CD14-positive monocyte (primary cell): ENCODE measurements at places on chromosomes 5 and 9.

GRCh38 chr9:69273161-69273560, 51.9 kb upstream of the ENTREP1 start:
- no peaks in the 10 kb centered on the region for H3K4me1 ChIP-seq
- no peaks in the 10 kb centered on the region for H3K27me3 ChIP-seq
- H3K27ac ChIP-seq = no peak overlapping the region
- no peaks in the 10 kb centered on the region for H3K36me3 ChIP-seq

DNA sequence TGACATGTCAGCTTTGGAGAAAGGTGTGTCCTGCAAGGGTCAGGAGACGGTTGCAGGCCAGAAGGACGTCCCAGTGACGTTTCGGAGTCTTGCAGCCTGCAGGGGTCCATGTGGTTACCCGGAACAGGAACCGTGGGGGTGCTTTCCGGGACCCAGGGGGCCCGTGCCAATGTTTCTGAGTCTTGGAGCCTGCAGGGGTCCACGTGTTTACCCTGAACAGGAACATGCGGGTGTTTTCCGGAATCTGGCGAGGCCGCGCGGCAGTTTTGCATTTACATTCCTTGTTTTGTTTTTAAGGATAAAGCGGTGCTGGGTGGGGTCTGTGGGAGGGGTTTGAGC, 30.6 kb downstream of the NKD2 start:
- no peaks in the 10 kb centered on the region for H3K4me1 ChIP-seq
- H3K27ac ChIP-seq = no peak overlapping the region
- no peak overlapping the region for H3K4me3 ChIP-seq
- DNase-seq = no peak

- H3K36me3 ChIP-seq = no peaks in the 10 kb centered on the region
- H3K4me3 ChIP-seq = peak overlapping the region; percentile 55
- no peak for DNase-seq
- H3K27me3 ChIP-seq = peaks cover 3% of the 10 kb centered on the region
- no peak overlapping the region for H3K27ac ChIP-seq
- peaks cover 10% of the 10 kb centered on the region for H3K4me1 ChIP-seq
Observed at GRCh38 chr5:160843240-160843639, 8.8 kb downstream of the ATP10B start.

DNA sequence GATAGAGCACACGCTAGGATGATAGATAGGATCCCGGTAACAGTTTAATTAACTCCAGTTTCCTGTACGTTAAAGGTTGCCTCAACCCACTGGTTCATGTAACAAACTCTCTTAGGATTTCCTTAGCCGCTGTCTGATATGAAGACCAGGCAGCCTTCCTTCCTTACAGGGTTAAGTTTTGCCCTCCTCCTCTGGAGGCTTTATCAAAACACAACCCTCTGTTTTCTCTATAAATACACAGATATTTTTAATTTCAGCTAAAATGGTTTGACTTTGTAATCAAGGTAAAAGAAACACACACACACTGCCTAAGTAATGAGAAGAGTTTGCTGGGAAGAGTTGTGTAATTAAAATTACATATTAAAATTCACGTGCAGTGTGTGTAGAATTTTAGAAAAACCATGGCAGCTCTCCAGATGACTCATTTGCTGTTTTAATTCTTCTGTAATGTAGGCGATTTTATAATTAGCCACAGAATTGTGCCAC, 369.8 kb downstream of the CSNK1G3 start:
- no peaks in the 10 kb centered on the region for H3K4me1 ChIP-seq
- H3K27me3 ChIP-seq = no peaks in the 10 kb centered on the region
- no peaks in the 10 kb centered on the region for H3K36me3 ChIP-seq
- no peak overlapping the region for H3K27ac ChIP-seq
- no peak for DNase-seq
- H3K4me3 ChIP-seq = no peak overlapping the region

DNA sequence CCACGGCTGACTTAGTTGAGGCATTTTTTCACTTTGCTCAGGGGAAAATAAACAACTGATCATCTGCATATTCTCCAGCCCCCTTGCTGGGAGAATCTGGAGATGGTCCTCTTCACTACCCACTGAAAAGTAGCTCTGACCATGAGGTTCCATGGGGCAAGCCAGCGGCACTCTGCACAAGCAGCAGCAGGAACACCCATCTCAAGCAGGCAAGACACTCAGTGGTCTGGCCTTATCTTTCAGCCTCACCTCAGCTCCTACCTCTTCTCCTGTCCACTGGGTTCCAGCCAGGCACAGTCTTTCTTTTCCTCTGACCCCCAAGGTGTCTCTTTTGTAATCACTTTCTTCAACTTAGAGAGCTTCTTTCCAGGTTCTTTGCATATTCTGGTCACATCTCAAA, 280.8 kb upstream of the GRIA1 start:
- H3K4me3 ChIP-seq = no peak overlapping the region
- H3K4me1 ChIP-seq = no peaks in the 10 kb centered on the region
- no peaks in the 10 kb centered on the region for H3K27me3 ChIP-seq
- DNase-seq = no peak

DNA sequence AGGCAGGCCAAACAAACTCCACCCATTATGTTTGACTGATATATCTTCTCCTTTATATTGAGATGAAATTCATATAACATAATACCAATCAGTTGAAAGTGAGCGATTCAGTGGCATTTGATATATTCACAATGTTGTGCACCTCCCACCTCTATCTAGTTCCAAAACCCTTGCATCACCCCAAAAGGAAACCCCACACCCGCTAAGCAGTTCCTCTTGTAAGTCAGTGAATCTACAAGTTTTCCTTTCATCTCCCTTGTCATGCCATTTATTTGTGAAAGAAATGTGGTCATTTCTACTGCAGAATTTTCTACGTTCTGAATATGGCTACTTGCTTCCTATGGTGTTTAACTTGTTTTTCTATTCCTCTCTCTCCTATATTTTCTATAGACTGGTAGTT, 99.4 kb upstream of the PTPN3 start:
- H3K4me1 ChIP-seq = no peaks in the 10 kb centered on the region
- DNase-seq = no peak
- no peak overlapping the region for H3K4me3 ChIP-seq
- H3K36me3 ChIP-seq = no peaks in the 10 kb centered on the region
- H3K27ac ChIP-seq = no peak overlapping the region
- no peaks in the 10 kb centered on the region for H3K27me3 ChIP-seq

DNA sequence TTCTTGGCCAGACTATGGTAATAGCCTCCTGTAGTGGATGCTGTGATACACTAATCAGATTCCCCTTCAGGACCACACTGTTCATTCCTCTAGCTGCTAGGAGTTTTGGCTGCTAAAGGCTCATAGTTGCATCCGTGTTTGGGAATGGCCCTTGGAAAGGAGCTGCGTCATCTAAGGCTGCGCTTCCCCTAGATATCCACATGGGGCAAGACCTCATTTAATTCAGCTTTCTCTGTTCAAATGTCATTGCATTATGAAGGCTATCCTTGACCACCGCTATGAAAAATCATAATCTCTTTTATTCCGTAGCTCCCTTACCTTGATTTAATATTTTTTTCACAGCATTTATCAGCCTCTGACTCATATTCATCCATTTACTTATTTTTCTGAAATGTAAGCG, 258.3 kb upstream of the NR4A3 start:
- no peaks in the 10 kb centered on the region for H3K4me1 ChIP-seq
- no peaks in the 10 kb centered on the region for H3K27me3 ChIP-seq
- H3K27ac ChIP-seq = no peak overlapping the region
- no peak for DNase-seq
- no peaks in the 10 kb centered on the region for H3K36me3 ChIP-seq
- H3K4me3 ChIP-seq = no peak overlapping the region

- no peak overlapping the region for H3K4me3 ChIP-seq
- peaks cover 26% of the 10 kb centered on the region for H3K4me1 ChIP-seq
- no peaks in the 10 kb centered on the region for H3K27me3 ChIP-seq
- H3K36me3 ChIP-seq = peaks cover 34% of the 10 kb centered on the region
- DNase-seq = no peak
Observed at GRCh38 chr5:134547066-134547465, 21.6 kb downstream of the JADE2 start.

DNA sequence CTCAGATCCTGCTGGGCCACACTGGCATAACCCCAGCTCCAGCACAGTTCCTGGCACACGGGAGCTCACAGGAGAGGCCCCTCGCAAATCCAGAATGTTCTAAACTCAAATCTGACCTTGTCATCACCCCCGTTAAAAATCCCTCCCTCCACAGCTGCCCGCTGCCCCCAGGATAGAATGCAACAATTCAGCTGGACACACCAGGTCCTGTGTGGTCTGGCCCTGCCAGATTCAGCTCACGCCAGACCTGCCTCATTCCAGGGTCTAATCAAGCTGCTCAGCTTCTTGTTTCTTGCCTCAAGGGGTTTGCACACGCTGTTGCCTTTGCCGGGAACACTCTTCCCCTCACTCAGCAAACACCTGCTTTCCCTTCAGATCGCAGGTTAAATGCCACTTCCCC, 45.0 kb upstream of the ASS1 start:
- H3K4me3 ChIP-seq = no peak overlapping the region
- H3K36me3 ChIP-seq = no peaks in the 10 kb centered on the region
- H3K27me3 ChIP-seq = no peaks in the 10 kb centered on the region
- no peak for DNase-seq
- H3K27ac ChIP-seq = no peak overlapping the region
- H3K4me1 ChIP-seq = no peaks in the 10 kb centered on the region

DNA sequence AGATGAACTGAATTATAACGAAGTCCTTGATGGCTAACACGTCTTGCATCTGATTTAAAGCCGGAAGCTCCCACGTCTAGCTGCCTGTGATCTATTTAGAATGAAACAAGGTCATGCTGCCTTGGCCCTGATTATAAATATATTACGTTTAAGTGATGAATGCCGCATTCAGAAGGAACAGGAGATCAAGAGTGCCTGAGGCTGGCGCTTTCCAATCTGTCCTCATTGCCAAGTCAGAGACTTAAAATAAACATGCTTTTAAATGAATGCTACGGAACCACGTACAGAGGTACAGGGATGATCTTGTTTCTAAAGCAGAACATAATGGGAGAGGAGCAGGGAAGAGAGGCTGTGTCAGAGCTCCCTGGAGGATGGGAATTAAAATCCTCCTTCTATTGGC, 292.8 kb downstream of the TLE1 start:
- H3K4me3 ChIP-seq = no peak overlapping the region
- no peak for DNase-seq
- no peaks in the 10 kb centered on the region for H3K4me1 ChIP-seq
- no peak overlapping the region for H3K27ac ChIP-seq

DNA sequence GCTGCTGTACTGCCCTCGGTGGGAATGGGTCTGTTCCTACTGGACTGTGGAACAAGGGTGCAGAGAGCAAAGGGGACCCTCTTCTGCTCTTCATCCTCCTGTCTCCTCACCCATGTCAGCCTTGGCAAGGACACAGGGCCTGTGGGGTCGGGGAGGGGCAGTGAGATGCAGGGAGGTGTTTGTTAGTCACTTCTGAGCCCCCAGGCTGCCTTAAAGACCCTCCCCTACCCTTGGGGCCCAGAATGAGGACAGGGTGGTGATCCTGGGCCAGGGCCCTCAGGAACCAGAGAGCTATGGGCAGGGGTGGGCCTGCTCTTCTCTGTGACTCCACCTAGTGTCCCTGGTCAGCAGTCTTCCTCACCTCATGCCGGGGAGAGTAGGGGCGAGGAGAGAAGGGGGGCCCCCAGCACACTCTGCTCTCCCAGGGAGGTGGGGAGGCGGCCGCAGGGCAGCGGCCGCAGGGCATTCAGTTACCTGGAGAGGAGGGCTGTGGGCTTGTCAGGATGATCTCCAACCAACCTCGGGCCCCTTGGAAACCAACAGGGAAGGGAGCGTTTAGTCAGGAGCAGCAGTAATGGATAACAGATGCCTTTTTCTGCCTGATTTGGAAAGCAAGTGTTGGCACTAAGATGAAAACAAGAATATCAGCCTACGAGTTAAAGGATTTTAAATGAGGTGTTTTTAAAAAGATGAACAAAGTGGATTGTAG, 62.0 kb upstream of the GARNL3 start:
- no peak overlapping the region for H3K27ac ChIP-seq
- H3K36me3 ChIP-seq = no peaks in the 10 kb centered on the region
- no peak overlapping the region for H3K4me3 ChIP-seq
- DNase-seq = no peak
- H3K27me3 ChIP-seq = no peaks in the 10 kb centered on the region

- H3K27me3 ChIP-seq = no peaks in the 10 kb centered on the region
- no peaks in the 10 kb centered on the region for H3K36me3 ChIP-seq
- no peak overlapping the region for H3K4me3 ChIP-seq
- no peak for DNase-seq
- no peaks in the 10 kb centered on the region for H3K4me1 ChIP-seq
Observed at GRCh38 chr5:129672006-129672405, 75.9 kb upstream of the MINAR2 start.

- peaks cover 5% of the 10 kb centered on the region for H3K27me3 ChIP-seq
- no peaks in the 10 kb centered on the region for H3K36me3 ChIP-seq
- no peak for DNase-seq
- no peaks in the 10 kb centered on the region for H3K4me1 ChIP-seq
- no peak overlapping the region for H3K27ac ChIP-seq
Observed at GRCh38 chr5:151432210-151432609, 15.2 kb upstream of the SLC36A1 start.

GRCh38 chr9:2420543-2420942, 201.0 kb upstream of the VLDLR start:
- H3K4me3 ChIP-seq = no peak overlapping the region
- DNase-seq = no peak
- no peak overlapping the region for H3K27ac ChIP-seq
- no peaks in the 10 kb centered on the region for H3K27me3 ChIP-seq
- no peaks in the 10 kb centered on the region for H3K4me1 ChIP-seq
- no peaks in the 10 kb centered on the region for H3K36me3 ChIP-seq

- H3K4me1 ChIP-seq = no peaks in the 10 kb centered on the region
- H3K27me3 ChIP-seq = no peaks in the 10 kb centered on the region
- H3K36me3 ChIP-seq = no peaks in the 10 kb centered on the region
- no peak overlapping the region for H3K27ac ChIP-seq
- peak; percentile 26 for DNase-seq
Observed at GRCh38 chr5:133247881-133248624, 196.2 kb downstream of the HSPA4 start.

DNA sequence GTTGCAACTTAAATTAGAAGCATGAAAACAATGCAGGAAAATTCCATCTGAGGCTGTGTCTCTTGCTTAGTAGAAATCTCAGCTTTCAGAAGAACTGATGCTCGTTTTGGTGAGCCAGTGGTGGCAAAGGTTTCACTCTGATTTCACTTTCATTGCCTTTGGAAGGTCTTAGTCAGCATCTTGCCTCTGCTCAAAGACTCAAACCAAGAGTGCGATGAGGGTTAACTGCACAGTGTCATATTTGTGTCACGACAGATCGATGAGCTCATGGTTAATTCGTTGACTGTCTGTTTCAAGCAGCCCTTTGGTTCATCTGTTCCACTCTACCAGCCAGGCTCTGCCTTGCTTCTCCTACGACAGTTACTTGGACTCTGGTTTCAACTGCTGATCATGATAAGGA, 331.3 kb upstream of the KIF2A start:
- no peaks in the 10 kb centered on the region for H3K36me3 ChIP-seq
- H3K4me3 ChIP-seq = no peak overlapping the region
- no peak overlapping the region for H3K27ac ChIP-seq

- H3K4me3 ChIP-seq = no peak overlapping the region
- H3K36me3 ChIP-seq = no peaks in the 10 kb centered on the region
- no peaks in the 10 kb centered on the region for H3K4me1 ChIP-seq
Observed at GRCh38 chr9:75544815-75545214, 345.7 kb upstream of the PCSK5 start.
